Astrocyte of the spinal cord (primary cell): ENCODE measurements at places on chromosomes 1 and 21.

- peak; percentile 50 for DNase-seq
Observed at GRCh38 chr1:2534687-2535441, 4.8 kb upstream of the HES5 start.

GRCh38 chr1:100313382-100313781, 38.9 kb upstream of the CDC14A start:
- no peak for DNase-seq

GRCh38 chr1:156157506-156157905, 4.1 kb downstream of the SEMA4A start:
- DNase-seq, result no peak

- DNase-seq, result peak; percentile 71
Observed at GRCh38 chr1:21553116-21553926, 44.1 kb downstream of the ALPL start.

DNA sequence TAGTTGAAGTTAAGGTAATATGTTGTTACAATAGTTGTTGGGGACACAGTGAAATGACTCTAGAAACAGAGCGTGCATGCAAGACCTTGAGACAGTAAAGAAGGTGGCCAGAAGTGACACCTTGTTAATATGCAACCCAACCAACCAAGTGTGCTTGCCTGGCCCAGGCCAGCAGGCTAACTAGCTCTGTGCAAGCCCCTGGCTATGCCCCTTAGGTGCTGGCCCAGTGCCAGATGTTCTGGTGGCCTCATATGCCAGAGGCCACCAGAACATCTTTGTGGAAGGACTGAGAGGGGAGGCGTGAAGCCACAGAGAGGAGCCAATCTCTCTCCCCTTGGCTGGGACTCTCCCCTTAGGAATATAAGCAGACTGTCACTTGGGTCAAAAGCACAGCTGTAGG, 111.2 kb upstream of the JUN start:
- DNase-seq, result no peak

DNA sequence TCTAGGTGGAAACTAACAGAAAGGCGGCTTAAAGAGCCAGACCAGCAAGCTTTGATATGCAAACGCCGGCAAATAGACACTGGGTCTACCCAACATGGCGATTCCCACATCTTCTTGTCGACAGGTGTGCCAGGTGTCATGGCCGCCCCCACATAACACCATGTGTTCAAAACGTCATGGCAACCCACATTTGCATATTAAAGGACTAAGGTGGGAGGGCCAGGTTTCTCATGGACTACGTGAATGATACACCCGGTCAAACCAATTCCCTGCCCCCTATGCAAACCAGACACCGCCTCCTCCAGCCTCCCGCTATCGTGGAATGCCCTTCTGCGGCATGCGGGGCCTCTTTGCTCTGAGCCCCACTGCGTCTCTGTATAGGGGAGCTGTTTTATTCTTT, 41.3 kb downstream of the ICOSLG start:
- no peak for DNase-seq

GRCh38 chr1:55716151-55716550, 501.0 kb upstream of the USP24 start:
- DNase-seq, result no peak

GRCh38 chr1:207925210-207925609, 14.3 kb upstream of the CD34 start:
- peak; percentile 22 for DNase-seq

GRCh38 chr1:51957618-51958017, 32.9 kb downstream of the RAB3B start:
- DNase-seq, result no peak

DNA sequence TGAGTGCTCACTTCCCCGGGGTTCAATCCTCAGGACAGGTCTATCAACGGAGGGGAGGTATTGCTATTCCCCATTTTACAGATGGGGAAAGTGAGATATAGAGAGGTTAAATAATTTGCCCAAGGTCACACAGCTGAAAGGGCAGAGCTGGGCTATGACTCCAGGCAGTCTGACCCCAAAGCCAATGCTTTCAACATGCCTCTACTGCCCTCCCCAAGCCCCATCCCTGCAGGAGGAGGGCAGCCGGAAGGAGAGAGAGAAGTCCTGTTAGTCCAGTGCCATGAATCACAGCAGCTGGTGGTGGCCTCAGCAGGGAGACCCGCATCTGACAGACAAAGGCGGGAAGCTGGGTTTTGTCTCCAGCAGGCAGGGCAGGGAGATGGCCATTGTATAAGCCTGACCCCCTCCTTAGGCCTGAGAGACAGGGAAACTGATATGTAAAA, 20.0 kb upstream of the CLIC4 start:
- peak; percentile 64 for DNase-seq

DNA sequence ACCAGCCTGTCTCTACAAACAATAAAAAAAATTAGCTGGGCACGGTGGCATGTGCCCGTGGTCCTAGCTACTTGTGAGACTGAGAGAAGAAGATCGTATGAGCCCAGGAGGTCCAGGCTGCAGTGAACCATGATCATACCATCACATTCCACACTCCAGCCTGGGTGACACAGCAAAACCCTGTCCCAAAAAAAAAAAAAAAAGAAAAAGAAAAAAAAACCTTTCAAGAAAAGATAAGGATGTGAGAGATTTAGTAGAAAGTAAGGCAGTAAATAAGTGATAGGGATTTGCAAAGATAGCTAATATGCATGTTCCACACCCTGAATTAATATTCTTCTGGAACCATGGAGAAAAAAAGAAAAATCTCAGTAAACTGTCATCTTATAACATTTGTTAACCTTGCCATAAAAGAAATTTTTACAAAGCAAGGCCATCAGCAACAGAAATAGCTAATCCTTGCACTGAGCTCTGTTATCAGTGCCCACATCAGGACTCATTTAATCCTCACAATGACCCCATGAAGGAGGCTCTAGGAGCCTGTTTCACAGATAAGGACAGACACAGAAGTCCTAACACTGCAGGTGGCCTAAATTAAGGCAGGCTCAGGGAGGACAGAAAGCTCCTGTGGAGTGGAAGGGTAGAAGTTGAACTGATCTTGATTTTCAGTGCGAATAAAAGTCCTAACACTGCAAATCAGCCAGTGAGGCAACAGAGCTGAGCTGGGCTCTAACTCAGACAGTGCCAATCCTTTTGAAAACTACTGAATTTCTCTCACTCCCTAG, 7.6 kb downstream of the GNB1 start:
- no peak for DNase-seq

DNA sequence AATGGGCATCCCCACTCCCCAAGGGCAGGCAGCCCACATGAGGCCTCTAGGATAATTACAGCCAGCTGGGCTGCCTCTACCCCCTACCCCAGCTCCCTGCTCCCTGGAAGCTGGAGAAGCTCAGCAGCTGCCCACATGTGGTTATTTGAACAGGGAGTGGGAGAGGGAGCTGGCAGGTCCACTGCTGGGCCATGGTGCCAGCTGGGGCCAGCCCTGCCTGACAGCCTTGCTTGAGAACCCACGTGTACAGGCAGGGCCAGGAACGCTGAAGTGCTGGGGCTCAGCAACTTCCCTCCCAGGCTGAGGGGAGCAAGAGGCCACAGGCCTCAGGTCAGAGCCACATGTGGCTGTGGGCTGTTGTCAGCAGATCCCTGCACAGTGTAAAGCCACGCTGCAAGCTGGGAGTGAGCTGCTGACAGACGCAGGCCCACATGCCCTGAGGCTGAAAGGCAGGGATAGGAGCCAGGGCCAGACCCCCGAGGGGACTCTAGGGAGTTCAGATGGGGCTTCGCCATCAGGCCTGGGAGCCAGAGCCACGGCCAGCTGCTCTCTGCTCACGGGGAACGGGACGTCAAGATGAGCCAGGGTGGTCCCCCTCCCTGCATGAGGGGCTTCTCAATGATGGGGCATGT, 129.0 kb downstream of the SYF2 start:
- DNase-seq, result no peak

DNA sequence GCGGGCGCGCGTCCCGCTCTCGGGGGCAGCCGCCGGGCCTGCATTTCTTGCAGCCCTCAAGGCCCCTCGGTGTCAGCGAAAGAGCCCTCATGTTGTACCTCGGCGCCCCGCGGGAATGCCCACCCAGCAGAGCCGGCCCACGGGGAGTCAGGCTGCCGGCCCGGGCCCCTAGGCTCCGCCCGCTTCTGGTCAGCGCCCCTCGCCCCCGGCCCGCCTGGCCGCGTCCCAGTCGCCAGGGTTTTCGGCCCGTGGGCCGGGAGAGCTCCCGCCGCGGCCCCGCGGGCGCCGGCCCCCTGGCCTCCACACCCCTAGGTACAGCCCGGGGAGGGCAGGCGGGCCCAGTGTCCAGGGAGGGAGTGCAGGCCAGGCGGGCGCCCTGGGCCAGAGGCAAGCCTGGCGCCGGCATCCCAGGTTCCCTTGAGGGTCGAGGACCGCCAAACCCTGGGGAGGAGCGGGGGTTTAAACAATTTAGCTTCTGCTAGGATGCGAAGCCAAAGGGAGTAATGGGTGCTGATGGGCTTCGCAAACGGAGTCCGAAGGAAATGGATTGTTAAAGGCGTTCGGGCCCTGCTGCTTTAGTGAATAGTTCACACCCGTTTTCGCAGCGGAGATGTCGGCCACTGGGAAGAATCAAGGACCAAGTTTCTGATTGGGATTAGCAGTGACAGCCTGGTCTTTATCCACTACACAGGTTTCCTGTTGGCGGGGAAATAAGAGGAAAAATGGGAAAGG, 486 bp upstream of the KCNA3 start:
- no peak for DNase-seq

DNA sequence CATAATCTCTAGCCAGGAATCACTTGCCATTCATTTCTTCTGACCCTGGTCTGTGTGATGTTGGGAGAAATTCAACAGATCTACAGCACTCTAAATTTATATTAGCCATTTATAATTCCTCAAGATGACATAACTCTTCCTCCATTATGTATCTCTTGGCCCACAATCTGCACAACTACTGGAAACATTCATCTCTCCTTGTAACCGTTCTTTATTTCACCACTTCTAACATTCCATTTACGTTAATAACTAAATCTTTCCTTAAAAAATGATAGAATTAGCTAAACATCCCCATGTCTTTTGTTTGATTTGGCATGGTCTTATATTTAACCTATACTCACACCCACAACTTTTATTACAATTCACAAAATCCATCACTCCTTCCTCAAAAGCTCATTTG, 166.0 kb downstream of the COL11A1 start:
- DNase-seq, result peak; percentile 46

DNA sequence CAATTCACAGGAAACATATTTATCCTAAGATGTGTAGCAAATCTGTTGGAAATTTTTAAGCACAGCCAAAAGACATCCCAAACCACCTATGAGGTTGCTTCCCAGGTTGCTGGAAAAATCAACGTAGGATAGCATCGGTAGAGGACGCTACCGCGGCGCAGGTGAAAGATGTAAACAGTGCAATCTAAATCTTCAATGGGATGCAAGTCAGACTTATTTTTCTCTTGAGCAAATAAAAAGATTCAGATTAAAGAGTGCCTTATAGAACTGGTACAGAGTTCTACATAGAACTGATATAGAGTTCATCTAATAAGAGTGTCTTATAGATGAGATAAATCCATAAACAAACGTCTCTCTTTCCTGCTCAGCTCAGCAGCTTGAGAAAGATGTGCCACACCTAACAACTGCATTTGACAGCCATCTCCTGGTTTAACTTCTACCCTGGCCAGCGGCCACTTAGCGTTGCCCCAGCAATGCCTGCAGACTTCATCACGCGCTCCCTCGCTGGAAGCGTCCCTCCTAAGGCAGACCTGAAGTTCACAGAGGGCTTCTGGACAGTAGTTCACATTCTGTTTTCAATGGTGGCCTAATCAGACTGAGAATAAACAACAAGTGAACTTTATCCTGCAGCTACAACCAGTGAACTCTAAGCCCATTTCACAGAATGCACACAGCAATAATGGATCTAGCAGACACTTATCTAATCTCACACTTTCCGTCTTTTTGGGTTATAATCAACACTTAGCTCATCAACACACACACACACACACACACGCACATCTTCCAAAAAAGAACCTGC, 164.5 kb downstream of the TOMM20 start:
- no peak for DNase-seq

- DNase-seq, result no peak
Observed at GRCh38 chr1:199877526-199878384, 149.8 kb upstream of the NR5A2 start.

- DNase-seq, result no peak
Observed at GRCh38 chr1:42686418-42686817, 4.2 kb downstream of the YBX1 start.

- DNase-seq, result no peak
Observed at GRCh38 chr1:247456914-247457639, 827 bp downstream of the OR2B11 start.

DNA sequence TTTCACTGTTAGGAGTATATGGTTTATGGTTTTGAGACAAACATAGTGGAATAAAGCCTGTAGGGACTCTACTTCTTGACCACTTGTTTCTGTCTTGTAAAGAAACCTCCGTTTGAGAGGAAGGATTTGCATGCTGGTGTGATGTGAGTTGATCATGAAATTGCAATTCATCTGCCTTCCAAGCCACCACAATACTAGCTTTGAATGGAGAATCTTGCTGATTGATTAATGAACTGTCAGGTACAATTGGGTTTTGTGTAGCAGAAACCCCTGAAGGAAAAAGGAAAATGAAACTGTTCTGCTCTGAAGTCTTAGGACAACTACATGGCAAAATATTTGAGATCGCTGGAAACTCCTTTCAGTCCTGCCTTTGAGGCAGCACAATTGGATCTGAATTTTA, 90.7 kb downstream of the VPS13D start:
- DNase-seq, result no peak

- DNase-seq, result no peak
Observed at GRCh38 chr1:27648602-27649305, 13.8 kb upstream of the FGR start.

- DNase-seq, result peak; percentile 85
Observed at GRCh38 chr1:22024485-22025367, 23.3 kb downstream of the CELA3A start.

DNA sequence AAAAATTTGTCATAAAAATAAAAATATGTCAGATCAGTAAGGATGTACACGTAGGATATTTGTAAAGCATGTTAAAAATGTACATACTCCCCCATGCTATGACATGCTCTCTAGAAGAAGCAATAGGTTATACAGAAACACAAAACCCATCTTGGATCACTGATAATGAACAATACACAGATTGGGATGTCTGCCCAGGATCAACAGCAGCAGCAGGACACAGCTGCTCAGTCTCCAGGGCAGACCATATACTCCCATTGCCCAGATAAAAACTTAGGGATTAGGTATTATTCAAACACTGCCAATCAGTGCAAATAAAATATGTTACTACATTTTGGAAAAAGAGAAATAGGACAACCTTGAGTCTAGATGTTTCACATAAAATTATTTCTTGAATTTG, 39.0 kb downstream of the DAB1 start:
- no peak for DNase-seq

DNA sequence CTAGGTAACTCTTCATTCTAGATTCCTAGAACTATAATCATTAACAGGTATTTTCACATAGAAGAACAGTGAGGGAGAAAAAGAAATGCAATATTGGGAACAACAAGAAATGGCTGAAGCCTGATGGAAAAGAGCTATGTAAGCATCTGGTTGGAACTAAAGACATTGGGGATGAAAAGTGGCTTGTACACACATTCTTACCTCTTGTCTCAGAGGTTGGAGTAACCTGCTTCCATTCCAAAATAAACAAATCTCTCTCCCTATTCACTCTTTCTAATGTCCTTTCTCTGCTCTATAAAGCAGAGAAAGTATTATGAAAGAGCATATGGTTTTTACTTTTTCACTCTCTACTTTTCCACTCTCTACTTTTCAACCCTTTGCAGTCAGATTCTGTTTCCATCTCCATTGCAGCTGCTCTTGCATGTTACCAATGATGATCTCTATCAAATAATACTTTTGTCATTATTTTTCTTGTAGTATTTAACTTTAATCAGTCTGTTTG, 37.5 kb downstream of the CMPK1 start:
- peak; percentile 60 for DNase-seq

- DNase-seq, result no peak
Observed at GRCh38 chr1:183550915-183551314, 39.3 kb downstream of the NCF2 start.
